ENCODE measurements at places on chromosomes 6 and 20.
A peak's percentile ranks its signal among the peaks of the same experiment; 100 is the strongest.

DNA sequence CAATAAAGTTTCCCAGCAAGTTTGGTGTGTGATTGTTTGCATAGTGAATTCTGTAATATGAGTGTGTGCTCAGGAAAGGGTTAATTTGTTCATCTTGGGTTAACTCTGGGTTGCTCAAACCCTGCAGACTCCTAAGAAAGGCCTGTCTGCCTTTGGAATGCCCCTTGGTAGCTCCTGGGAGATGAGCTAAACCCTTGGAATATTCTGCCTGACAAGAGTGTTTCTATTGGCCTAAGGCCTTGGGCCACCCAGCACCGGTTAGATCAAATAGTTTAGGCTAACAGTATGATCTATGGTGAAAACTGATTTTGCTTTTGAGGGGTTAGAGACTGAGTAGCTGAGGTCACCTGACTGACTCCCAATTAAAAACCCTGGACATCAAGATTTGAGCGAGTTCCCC, 248.3 kb downstream of the GRM1 start:
- DNase-seq: no peak

DNA sequence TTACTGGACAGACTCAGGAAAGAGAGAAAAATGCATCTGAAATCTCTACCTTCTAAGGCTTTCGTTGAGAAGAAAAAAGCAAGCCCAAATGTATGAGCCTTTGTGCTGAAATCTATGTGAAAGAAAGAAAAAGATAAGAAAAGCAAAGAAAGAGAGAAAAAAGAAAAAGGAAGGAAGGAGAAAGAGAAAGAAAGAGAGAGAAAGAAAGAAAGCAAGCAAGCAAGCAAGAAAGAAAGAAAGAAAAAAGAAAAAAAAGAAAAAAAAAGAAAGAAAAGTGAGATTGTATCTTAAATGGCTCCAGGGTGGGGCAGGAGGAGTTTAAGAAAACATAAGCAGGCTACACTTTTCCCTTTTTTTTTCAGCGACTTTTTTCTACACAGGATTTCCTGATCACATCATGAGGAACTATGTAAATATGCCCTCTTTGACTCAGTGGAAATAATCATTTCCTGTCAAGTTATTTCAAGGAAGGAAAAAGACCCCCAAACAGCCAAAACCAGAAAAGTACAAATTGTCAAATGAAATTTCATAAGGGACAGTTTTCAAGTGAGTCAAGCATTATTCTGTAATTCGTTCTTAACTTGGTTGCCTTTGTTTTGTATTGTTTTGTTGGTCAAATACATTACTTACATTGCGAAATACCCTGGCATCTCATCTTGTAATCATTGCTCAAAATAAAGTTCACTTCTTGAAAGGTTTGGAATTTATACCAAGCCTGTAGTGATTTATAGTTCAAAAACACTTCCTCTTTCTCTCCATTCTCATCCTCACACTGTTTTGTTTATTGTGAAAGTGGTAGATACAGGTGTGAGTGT, 79.5 kb upstream of the RNF217 start:
- no peak for DNase-seq

DNA sequence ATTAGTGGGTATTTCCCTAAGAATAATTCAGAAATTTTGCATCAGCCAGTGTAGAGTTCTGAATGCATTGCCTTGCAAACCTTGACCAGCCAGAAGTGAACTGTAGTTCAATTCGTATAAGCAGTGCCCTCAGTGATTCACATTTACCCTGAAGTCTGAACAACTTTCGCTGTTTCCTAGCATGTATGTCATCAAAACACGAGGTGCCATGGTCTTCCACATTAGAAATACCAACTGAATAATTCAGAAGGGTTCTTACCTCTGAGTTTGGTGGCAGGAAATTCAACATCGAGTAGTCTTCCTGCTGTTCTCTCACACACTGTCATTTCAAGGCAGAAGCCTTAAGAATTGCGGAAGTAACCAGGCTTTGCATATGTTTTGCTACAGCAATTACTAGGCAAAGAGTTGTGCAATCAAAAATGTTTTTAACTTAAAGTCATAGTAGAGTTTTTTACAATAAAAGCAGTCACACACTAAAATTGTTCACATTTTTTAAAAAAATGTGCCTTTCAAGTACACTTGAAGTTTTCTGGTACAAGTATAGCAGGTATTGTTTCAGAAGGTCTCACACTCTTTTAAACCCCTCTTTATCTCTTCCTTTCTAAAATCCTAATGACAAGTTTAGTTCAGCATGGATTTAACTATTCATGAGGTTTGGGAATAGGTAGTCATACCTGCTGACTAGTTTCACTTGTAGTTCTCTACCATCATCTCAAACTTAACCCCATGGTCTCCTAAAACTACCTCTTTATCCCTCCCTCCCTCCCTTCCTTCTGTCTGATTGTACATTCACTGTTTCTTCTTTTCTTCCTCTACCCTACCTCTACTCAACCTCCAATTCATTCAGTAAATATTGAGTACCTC, 118.3 kb downstream of the STXBP5 start:
- DNase-seq: peak; percentile 82

DNA sequence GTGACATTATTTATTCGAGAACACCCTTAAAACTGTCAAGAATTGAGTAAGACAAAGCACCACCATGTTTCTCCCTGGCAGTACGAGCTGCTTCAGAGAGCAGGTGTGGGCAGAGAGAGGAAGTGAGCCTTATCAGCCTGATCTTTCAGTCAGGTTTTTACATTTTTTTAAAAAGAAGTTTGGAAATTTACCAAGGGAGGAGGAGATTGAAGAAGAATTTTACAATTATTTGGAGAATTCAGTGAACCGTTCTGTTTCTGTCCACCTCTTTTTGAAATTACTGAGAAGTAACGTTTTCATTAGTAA, 75.5 kb downstream of the ZDHHC14 start:
- DNase-seq: peak; percentile 59

- peak; percentile 70 for DNase-seq
Observed at GRCh38 chr6:131683479-131683878, 17.7 kb downstream of the OR2A4 start.

DNA sequence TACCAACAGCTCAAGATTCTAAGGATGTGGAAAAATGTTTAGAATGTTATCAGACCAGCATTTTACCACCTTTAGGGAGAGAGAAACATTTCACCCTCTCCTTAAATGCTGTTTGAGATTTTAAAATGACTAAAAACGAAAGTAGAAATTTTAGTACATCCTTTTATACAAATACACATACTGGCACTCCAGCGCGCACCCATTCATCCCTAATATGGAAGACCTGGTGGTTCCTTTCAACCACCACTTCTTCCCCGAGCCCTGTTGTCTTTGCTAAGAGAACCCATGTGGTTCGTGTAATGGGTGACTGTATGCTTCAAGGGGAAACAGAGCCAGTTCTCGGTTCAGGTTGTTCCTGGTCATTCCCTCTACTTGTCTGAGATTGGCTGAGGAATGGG, 21.3 kb downstream of the SPATA2 start:
- DNase-seq: peak; percentile 82

GRCh38 chr6:52620906-52621190, 44.0 kb upstream of the TRAM2 start:
- no peak for DNase-seq

- DNase-seq: no peak
Observed at GRCh38 chr20:44657875-44658274, 6.4 kb upstream of the ADA start.

- DNase-seq: no peak
Observed at GRCh38 chr6:165184192-165184979, 125.0 kb downstream of the C6orf118 start.

DNA sequence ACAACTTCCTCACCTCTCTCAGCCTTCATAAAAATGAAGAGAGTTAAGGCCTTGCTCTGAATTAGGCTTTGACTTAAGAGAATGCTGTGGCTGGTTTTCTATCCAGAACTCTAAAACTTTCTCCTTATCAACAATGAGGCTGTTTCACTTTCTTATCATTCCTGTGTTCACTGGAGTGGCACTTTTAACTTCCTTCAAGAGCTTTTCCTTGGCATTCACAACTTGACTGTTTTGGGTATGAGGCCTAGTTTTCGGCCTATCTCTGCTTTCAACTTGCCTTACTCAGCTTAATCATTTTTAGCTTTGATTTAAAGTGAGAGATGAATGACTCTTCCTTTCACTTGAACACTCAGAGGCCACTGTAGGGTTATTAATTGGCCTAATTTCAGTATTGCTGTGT, 4.3 kb upstream of the LOC128125822 start:
- no peak for DNase-seq

- DNase-seq: peak; percentile 49
Observed at GRCh38 chr20:63850689-63851547, 10.4 kb upstream of the ABHD16B start.

GRCh38 chr6:43639984-43640800, 4.6 kb downstream of the MAD2L1BP start:
- no peak for DNase-seq

GRCh38 chr6:161261816-161262215, 12.0 kb downstream of the AGPAT4 start:
- DNase-seq: no peak

All from activated CD4-positive, alpha-beta T cell treated with anti-CD3 and anti-CD28 coated beads, Interleukin-10, Interleukin-2, amounts not matched to agents 100 ng/mL and 50 ng/mL, durations not matched to agents 16 hours and 8 hours (primary cell).